ENCODE measurements at places on chromosomes 3 and 15.

DNA sequence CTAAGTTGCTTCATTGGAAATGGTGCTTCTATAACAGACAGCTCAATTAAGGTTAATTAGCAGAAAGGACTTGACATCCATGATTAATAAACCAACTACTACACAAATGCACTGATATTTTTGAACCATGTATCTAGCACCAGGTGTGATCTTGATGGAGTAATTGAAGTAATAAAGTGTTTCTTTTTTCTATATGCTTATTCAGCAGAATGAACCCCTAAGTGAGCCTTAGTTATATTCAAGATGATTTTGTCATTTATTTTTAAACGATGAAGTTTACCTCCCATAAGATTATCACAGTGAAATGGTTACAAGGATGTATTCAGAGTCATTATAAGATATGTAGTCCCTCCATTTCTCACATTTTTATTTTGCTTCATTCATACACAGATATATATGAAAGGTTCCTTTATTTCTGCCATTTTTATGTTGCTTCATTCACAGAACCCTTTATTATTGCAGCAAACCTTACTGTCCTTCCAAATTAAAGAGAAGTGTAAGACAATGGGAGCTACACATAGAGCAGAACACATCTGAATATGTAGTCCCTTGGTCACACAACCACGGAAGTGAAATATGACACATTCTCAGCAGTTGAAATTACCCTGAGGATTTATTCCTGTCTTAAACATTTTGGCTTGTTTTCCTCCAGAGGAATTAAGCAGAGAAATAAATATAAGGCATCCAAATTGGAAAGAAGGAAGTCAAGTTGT lies 295.0 kb downstream of the RAP2B start:
- DNase-seq: no peak

DNA sequence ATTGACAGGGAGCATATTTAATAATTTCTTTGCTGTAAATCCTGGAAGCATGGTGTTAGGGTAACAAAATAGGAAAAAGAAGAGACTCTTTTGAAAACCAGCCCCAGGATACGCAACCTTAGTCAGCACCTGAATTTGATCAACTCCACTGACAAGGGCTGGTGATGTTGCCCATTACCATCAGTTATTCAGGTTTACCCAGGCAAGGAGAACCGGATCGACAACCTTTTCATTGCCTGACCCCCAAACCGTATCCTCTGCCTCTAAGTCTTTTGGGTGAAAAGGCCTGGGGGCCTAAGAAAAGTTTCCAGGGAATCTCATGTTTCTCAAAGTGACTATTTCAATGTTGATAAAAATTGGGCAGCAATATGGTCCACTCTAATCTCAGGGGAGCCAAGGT lies 313.3 kb downstream of the KBTBD8 start:
- no peak for DNase-seq

- no peak for DNase-seq
These were observed 42.3 kb downstream of the FSD2 start for GRCh38 chr15:82763361-82764116.

DNA sequence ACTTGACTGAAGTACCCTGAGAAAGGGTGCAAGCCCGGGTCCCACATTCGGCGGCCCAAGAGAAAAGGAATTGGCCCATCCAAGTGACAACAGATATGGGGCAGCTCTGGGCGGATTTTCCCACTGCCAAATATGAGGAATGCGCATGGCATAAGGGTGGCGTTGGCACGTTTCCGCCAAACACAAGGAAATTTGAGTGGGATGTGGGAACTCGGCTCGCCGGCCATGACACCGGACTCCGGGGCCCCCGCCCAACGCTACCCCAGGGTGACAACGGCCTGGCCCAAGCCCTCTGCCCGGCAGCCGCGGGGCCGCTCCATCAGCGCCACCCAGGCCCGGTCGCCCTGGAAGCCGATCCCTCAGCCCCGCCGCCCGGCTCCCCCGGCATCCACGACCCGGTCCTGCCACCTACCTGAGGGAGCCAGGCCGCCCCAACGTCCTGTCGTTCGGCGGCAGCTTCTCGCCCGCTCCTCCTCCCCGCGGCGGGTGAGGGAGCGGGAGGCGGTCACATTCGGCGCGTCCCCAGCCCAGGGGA lies 449 bp downstream of the RAF1 start:
- no peak for DNase-seq

DNA sequence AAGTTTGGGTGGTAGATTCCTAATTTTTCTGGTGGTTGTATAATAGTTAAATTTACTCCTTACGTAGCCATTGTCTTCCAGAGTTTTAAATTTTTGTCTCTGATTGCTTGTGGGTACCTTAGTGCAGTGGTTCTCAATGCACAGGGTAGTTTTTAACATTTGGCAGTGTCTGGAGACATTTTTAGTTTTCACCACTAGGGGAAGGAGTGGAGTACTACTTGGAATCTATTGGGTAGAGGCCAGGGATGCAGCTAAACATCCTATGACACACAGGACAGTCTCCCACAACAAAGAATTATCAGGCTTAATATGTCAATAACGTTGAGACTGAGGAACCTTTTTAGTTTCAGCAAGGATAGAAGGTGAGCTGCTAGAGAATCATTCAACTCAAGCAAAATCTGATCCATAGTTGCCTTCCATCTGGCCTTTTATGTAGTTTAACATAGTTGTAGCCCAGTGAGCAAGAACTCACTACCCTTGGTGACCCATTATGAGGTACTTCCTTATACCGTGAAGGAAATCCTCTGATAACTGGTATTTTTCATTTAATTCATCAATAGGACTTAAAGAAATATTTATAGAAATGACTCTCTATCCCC lies 8.6 kb upstream of the STX19 start:
- DNase-seq: peak; percentile 6

- DNase-seq: peak; percentile 78
These were observed 507 bp upstream of the GOLIM4 start for GRCh38 chr3:168096210-168096652.

DNA sequence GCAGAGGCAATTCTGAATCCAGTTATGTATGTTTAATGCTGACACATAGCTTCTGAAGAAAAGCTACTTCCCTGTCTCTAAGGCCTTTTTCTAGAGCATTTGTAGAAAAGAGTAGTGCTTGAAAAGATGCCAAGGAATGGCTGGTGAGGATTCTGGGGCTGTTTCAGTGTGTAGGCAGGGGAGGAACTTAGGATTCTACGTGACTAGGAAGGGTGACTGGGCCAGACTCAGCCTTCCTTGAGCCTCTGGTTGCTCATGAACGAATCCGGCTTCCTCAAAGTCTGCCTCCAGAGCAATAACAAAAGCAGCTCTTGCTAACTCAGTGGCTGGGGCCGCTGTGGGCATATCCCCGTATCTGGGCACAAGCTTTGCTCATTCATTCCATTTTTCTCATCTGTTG lies 104.8 kb upstream of the WNT5A start:
- DNase-seq: no peak

DNA sequence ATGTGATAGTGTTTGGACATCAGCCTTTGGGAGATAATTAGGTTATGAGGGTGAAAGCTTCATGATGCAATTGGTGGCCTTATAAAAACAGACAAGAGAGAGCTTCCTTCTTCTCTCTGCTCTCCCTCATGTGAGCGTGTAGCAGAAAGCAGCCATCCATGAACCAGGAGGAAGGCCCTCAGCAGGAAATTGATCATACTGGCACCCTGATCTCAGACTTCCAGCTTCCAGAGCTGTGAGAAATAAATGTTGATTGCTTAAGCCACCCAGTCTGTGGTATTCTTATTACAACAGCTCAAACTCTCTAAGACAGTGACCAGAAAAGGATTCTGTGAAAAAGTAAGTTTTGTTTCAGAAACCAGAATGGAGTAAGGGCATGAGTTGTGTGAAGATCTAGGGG lies 13.3 kb downstream of the STAC start:
- no peak for DNase-seq

DNA sequence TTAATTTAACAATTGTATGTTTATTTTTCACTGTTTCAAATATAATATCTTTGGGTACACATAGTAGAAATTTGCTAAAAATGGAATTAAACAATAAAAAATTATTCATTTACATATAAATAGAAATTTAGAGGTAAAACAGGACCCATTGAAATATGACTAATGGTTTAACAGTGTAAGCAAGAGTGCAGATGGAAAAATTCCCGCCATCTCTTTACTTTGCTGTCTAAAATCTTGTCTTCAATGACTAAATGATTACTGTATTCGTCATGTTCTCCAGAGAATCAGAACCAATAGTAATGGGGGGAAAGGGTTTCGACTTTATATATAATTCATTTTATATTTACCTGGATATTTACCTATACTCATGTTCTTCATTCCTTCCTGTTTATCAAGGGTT lies 163.1 kb downstream of the IL1RAP start:
- DNase-seq: no peak

- no peak for DNase-seq
These were observed 6.3 kb upstream of the EOMES start for GRCh38 chr3:27728195-27729087.

GRCh38 chr3:13072600-13073325 lies 466 bp downstream of the IQSEC1 start:
- DNase-seq: no peak

DNA sequence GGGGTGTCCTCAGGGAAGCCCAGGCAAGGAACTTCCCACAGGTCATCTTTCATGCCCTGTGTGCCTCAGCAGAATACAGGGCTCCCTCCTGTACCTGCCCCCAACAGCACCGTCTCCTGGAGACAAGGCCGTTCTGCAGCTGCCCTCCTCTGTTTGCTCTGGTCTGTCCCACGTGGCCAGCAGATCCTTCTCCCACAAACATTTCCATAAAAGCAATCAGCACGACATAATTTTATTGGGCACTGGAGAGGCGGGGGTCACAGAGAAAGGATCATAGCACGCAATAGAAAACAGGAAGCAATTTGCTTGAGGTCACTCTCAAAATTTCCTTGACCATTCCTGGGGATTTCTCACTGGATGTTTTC lies 29.4 kb downstream of the STARD5 start:
- no peak for DNase-seq

- peak; percentile 26 for DNase-seq
These were observed 31.0 kb downstream of the IDH2 start for GRCh38 chr15:90071220-90071807.

GRCh38 chr3:172213200-172213599 lies 173.8 kb downstream of the FNDC3B start:
- no peak for DNase-seq

GRCh38 chr3:189027626-189028155 lies 144.1 kb upstream of the TPRG1 start:
- no peak for DNase-seq

- DNase-seq: no peak
These were observed 67.4 kb downstream of the RBMS3 start for GRCh38 chr3:29348316-29348715.

DNA sequence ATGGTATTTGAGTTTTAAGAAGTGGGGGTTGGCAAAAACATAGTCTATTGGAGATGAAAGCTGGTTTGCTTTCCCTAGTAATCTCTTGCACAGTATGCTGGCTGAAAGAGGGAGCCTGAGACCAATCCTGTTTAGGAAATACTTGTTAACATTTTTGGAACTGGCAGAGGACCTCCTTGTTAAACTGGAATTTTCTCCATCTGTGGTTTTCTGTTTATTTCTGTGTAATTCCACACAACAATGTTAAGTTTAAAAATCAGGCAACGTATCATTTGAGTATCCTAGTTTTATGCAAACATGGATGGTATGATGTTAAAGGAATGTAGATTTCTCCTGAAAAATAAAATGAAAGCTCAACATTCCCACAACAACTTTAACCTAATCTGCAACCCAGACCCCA lies 536.0 kb upstream of the TBL1XR1 start:
- no peak for DNase-seq

GRCh38 chr3:101814835-101815234 lies 34.5 kb upstream of the NFKBIZ start:
- no peak for DNase-seq

DNA sequence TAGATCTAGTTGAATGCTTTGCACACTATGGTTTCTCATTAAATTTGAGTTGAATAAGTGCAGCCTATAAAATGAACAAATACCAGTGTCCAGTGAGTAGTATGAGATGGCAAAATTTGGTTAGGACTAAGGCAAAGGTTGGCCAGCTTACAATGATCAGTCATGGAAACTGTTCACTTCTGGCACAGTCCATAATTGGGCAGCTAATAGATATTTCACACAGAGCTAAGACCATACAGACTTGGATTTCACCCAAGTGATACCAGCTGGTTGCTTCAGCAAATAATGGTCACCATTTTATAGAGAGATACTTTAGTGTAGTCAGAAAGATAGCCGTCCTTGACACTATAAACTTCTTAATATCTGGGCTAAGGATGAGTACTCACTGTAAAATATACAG lies 15.7 kb downstream of the GAP43 start:
- no peak for DNase-seq

DNA sequence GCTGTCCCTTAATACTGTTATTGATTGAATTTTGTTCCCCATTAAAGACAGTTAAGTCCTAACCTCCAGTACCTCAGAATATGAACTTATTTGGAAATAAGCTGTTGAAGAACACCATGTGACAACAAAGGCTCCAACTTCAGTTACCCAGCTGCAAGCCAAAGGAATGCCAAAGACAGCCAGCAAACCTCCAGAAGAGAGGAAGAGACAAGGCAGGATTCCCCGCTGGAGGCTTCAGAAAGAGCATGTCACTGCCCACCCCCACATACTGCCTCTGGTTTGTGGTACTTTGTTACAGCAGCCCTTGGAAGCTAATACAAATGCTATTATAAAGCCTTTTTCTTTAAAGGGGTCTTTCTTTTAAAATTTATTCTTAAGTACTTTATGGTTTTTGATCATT lies 18.4 kb upstream of the NEK10 start:
- no peak for DNase-seq

- peak; percentile 18 for DNase-seq
These were observed 57.9 kb downstream of the TCAIM start for GRCh38 chr3:44396200-44397171.

DNA sequence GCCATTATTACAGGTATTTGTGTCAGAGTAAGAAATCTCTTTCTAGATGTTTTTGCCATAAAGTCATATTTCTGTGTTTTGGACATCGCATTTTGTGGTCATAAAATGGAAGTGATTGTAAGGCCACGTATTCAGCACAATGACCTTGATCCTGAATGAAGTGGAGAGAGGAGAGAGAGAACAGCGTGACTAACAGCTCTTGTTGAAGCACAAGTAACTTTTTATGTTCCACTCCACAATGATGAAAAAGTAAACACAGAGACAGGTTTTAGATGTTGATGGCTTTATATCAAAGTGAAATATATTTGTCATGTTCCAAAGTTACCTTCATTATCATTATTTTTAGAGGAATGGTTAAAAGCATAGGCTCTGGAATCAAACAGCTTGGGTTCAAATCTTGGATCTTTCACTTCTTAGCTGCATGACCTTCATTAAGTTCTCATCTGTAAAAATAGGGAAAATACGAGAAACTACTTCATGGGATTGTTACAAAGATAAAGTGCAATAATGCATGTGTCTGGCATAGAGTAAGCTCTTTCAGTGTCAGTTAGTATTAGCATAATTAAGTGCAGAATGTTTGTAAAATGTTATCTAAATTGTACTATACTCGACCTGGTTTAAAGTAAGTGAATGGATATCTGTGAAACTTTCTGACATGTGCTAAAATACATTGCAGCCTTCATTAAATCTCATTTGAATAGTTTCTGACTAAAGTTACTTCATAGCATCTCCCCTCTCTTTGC lies 341.5 kb upstream of the DNAJC19 start:
- DNase-seq: peak; percentile 6

GRCh38 chr15:92883876-92884435 lies 16.2 kb upstream of the CHD2 start:
- no peak for DNase-seq

Measured in NCI-H2029 treated with DMSO at 0.1 percent for 48 hours (cell line).